ENCODE measurements at places on chromosomes 3 and 15.

GRCh38 chr3:40012381-40012780 lies 203.0 kb downstream of the MYRIP start:
- DNase-seq = no peak

DNA sequence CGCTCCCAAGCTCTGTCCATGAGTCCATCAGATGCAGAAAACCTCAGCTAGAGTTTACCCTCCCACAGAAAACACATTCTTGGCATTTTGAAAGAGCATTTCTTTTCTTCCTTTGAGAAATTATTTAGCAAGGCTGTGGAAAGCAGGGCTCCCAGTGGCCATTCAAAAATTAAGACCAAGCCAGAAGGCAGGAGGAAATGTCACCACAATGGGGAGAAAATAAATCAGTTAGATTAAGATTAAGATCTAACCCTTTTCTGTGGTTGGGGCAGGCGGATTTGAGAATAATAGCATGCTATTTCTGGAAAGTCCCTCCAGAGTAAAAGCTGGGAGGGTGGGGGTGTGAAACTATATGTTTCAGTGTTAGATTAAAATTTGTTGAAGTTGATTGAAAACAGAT lies 20.2 kb downstream of the LRIG1 start:
- DNase-seq = no peak

DNA sequence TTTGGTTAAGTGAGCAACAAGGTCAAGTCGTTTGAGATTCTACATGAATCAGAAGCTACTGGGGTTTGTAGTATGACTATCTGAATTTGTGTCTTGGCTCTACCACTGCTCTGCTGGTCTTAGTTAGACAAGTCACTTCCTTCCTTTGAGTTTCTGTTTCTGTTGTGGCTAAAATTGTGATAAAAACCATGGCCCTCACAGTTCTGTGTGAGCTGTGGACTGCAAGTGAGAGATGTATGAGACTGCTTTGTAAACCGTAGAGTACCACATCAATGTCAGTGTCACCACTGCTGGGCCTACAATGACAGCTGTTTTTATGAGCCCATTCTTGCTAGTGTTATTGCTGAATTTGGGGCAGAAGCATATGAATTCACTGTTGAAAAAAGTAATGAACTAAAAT lies 32.7 kb downstream of the RARB start:
- no peak for DNase-seq

GRCh38 chr3:110526777-110527727 lies 544.6 kb upstream of the NECTIN3 start:
- DNase-seq = no peak

DNA sequence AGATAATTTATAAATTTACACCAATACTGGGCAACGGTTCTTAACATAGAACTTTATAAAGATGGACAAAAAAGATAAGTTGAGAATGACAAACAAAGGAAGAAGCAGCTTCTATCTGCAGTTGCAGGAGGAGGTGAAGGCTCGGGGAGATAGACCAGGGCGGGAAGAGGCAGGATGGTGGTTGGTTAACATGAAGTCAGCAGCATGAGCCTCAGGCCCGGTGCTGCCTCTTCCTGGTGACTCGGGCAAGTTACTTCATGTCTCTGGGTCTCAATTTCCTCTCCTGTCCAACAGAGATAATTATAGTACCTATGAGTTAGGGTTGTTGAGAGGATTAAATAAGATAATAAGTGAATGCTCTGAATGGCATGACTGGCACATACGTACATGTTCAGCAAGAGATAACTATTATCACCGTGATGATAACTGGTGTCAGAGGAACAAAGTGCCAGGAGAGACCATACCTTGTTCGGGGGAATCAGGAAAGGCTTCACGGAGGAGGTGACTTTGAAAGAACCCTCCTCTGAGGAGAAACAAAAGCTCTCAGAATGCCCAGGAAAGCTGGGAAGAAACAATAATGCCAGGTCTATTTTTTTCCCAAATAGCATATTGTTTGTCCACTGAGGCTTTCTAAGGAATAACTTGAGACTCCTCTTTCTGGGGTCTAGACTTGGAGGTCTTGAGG lies 4.4 kb downstream of the PAK6 start:
- DNase-seq = no peak

DNA sequence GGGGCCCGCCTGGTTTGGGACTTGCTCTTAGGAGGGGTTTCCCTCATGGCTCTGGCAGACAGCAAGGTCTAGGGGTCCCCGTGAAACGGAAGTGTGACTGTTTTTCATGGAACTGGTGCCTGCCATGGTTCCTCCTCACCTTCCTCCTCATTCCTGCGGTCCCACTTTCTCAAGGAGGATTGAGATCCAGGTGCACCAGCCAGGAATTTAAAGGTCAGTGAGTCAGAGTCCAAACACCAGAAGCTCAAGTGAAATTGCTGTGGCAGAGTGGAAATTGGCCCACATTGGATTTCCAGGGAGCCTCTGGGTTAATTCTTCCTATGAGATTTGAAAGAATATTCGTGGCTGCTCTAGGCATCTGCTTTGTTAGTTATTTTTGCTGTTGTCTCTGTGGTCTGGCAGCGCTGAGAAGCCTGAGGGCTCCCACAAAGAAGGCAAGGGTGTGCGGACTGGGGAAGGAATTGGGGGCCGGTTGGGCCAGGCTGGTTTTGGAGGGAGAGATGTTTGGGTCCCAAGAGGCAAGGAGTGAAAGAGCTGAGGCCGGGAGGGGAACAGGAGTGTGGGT lies 60.4 kb upstream of the TNFAIP8L3 start:
- DNase-seq = no peak

DNA sequence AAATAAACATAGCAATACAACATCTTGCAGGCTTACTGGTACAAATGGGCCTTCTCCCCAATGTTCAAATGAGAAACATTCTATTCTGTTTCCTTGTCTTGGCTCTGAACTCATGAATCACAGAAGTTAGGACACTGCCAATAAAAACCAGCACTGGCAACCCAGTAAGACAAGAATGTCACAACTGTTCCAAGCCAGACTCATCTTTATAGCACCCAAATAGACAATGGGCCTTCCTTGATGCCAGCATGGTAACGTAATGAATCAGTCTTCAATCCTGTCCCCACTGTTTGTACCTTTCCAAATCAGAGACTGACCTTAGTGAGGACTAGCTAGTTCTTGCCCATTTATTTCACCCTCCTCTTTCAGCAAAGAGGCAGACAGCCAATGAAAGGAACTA lies 14.1 kb upstream of the RPS17 start:
- no peak for DNase-seq

Data from NCI-H2029 treated with DMSO at 0.1 percent for 48 hours (cell line).